NCI-H2107 (cell line): ENCODE measurements at places on chromosomes 3 and 15.

DNA sequence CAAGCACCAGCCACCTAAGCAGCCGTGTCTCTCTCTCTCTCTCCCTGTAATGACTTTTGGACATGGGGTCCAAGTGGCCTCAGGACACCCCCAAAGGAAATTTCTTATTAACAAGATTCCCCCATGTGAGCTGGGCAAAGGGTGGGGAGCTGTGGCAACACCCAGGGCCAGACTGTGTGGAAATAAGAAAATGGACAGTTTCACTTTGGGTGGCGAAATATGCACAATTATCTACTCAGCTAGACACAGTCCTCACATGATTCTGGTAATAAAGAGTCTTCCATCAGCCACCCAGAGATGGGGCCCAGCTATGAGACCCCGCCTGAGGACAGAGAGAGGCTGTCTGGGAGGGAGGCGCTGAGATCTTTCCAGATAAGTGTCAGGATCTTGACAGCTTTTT is 96.8 kb upstream of the TPM1 start:
- DNase-seq = no peak

DNA sequence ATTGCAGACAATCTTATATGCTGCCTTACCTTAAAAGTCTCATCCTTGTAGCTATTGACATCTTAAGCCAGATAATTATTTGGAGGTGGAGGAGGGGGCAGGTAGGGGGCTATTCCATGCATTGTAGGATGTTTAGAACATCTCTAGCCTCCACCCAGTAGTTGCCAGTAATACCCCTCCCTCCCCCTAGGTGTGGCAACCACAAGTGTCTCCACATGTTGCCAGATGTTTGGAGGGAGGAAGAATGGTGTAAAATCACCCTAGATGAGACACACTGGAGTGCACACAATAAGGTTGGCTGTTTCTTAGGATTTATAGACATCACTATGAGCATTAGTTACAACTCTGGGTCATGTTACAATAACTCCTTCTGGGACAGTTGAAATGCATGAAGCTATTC is 27.4 kb downstream of the GORASP1 start:
- DNase-seq = no peak

DNA sequence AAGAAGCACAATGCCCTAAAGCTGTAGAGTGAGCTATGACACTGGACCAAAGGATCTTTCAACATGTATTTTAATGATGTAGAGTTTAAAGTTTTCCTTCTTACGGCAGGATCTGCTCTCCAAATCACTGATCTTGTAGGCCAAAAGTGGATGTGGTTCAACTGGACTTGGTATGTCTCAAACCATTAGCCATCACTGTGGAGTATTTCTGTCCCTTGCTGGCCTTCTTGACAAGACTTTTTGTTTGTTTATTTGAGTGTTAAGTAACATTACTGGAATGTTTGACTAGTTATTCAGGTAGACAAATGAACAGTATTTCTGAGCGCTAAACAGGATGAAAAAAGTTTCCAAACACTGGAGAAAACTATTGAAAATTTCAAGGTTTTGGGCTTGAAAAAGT is 472.7 kb upstream of the CFAP20DC start:
- DNase-seq = no peak

DNA sequence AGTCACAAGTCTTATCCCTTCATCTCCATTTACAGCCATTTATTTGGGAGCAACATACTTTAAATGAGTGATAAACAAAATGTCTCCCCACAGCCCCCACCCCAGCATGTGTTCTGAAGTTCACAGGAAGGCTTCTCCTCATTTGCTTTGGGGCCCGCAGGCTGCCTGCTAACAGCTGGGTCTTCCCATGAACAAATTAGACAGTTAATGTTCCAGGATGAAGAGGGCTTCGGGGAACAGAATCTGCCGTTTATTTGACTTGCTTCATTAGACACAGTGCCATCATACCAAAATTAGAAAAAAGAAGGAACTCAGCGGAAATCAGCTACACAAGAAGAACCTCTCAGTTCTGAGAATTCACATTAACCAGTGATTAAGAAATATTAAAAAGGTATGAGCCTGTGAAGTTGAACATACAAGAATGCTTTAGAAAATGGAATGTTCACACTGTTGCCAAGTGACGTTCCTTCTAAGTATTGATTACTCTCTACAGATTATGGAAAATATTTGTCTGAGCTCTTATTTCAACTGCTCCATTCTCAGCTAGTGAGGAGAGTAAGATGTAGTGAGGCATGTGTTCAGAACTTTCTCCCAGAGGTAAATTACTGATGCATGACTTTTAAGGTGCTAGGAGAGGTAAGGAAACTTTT is 107.5 kb upstream of the THBS1 start:
- DNase-seq = no peak

DNA sequence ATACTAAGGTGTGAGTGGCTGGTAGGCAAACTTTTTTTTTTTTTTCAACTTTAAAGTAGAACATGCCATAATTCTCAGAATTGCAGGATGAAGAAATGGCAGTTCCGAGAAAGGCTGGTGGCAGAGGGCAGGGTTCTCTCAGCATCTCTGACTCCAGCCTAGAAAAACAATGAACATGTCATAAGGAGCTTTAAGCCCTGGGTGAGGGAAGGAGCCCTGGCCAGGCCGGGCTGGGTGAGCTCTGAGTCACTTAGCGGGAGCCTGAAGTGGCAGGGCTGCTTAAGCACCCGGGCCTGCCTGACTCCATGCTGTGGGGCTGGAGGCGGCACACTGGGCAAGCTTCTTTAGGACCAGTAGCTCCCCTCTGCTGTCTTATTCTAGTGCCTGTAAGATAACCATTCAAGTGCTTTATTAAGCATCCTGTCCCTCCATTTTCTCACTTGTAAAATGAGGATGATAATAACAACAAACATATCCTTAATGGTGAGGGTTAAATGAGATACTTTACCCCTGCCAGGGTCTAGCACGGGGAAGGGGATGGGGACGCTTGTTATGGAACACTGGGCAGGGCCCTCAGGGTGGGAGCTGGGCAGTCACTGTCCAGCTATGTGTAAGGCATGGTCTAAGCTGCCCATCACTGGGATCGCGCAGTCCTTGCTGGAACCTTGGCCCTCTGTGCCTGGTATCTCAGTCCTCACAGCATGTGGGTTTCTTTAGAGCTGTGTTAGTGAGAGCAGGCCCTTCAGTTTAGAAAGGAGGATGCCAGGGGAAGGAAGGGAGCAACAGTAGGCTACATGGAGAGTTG is 18.4 kb downstream of the SMAD6 start:
- DNase-seq = no peak

- DNase-seq = no peak
These were observed 17.8 kb downstream of the TEX9 start for GRCh38 chr15:56383010-56383409.

DNA sequence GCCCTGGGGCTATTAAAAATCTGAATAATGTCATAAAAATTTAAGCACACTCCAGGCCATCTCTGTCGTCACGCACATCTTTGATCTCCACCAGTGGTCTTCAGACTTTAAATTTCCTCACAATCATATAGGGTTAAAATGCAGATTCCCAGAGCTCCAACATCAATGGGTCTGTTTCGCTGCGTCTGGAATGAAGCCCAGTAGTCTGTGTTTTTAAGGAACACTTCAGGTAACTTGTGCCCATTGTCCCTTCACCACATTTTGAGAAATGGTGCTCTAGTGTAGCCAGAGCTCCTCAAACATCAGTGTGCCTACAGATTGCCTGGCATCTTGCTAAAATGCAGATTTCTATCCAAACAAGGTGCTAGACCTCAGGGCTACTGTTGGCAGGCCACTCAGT is 9.8 kb downstream of the SEMA6D start:
- no peak for DNase-seq

DNA sequence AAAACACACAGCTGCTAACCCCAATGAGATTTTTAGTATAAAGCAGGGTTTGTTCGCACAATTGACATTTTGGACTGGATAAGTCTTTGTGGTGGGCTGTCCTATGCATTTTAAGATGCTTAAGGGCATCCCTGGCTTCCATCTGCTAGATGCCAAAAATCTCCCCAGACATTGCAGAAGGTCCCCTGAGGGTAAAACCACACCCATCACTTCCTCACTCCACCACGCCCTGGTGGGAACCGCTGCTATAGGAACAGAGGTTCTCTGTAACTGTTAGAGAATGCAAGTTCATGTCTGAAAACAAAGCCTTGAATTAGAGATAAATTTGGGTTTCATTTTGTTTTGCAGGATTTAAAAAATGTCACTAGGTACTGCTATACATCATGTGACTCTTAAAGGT is 67.7 kb downstream of the ARHGEF26 start:
- no peak for DNase-seq

GRCh38 chr15:70494517-70494851 is 268.9 kb downstream of the UACA start:
- no peak for DNase-seq

- no peak for DNase-seq
These were observed 33.0 kb downstream of the SLC6A6 start for GRCh38 chr3:14435175-14436014.

- DNase-seq = no peak
These were observed 21.5 kb downstream of the SCN5A start for GRCh38 chr3:38627956-38628355.

GRCh38 chr3:62145086-62145757 is 228.1 kb downstream of the FEZF2 start:
- DNase-seq = no peak

DNA sequence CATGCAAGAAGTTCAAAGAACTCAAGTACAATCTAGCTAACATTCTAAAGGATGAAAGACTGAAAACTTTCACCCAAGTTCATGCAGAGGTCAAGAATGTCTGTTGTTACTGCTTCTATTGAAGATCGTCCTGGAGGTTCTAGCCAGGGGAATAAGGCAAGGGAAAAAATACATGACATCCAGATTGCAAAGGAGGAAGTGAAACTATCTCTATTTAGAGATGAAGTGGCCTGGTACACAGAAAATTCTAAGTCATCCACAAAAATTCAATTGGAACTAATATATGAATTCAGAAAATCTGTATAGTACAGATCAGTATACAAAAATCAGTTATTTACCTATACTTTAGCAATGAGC is 693.0 kb downstream of the NR2F2 start:
- DNase-seq = no peak
